ENCODE measurements at places on chromosomes 6 and 20.

GRCh38 chr6:149153693-149154092 is 163.8 kb upstream of the TAB2 start:
- DNase-seq, result peak; percentile 6

DNA sequence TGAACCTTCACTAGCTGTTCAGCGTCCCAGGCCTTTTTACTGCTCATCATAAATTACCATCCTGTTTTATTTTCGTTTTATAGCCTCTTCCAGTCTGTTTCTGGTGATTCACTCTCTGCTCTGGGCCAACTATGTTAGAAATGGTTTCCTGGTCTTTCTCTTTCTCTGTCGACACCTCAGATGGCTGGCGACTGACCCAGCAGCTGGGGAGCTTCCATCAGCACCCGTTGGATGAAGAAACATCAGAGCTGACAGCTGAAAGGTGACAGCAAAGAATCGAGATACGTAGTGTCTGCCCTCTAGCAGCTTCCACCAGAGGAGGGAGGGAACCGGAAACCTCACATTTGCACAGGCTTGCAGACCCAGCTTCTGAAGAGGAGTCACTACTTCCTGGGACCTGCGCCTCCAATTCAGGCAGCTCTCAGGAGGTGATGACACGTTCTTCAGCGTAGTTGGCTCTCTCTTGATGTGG is 82.9 kb upstream of the MLN start:
- peak; percentile 78 for DNase-seq

DNA sequence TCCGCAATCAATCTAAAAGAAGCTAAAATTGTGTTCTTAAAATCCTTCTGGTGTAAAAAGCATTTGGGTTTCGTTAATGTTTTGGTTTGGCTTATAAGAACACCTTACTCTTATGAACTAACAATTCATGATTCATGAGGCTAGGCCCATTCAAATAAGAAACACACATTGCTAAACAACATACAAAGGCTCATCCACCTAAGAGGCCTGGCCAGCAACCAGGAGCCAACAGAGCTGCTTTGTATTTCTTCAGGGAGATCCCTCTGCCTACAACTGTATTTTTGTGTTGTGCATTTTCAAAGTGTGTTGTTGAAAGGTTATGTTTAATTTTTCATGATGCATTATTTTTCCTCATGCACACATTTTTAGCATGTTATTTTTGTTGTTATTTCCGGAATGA is 98.6 kb downstream of the PTPRK start:
- DNase-seq, result no peak

- DNase-seq, result no peak
Measured at GRCh38 chr20:4412216-4412615, 309.5 kb upstream of the PRND start.

DNA sequence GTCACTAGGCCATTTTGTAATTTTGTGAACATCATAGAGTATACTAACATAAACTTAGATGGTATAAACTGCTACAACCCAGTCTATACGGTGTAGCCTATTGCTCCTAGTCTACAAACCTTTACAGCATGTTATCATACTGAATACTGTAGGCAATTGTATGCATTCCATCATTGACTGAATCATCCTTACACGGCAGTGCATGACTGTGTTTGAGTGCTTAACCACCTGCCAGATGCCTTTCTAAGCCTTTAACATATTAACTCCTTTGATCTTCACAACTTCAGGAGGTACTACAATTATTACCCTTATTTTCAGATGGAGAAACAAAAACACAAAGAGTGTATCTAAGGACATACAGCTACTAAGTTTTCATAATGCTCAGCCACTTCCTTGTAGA is 14.0 kb downstream of the DPPA5 start:
- no peak for DNase-seq

- no peak for DNase-seq
Measured at GRCh38 chr20:52484438-52484837, 292.9 kb upstream of the ZFP64 start.

GRCh38 chr20:48632017-48632824 is 195.6 kb downstream of the PREX1 start:
- no peak for DNase-seq

- DNase-seq, result no peak
Measured at GRCh38 chr20:3550837-3551236, 80.0 kb downstream of the ATRN start.

DNA sequence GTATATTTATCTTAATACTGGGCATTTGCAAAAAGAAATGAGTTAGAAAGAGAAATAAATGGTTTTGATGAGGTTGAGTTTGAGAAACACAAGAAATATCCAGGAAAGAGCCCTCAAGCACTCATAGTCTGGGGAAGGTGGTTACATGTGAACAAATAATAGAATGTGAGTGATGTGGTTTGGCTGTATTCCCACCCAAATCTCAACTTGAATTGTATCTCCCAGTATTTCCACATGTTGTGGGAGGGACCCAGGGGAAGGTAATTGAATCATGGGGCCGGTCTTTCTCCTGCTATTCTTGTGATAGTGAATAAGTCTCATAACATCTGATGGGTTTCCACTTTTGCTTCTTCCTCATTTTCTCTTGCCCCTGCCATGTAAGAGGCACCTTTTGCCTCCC is 334.1 kb downstream of the COL12A1 start:
- no peak for DNase-seq

- DNase-seq, result peak; percentile 9
Measured at GRCh38 chr6:105651969-105652368, 249.1 kb upstream of the PREP start.

DNA sequence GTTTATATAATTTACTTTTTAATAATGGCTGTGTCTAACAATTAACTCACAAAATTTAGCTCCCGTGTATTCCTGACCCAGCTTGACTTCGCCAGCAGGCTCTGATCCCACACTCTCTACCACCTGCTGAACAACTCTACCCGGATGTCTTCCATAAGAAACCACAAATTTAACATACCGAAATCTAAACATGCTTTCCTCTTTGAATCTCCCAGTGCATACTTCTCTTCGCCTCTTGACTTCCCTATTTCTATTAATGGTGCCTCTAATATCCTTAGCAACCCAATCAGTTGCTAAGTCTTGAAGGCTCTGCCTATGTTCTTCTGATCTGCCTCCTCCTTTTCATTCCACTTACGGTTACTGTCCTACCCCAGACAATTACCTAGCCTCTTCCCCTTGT is 4.6 kb upstream of the MYB start:
- DNase-seq, result peak; percentile 91

DNA sequence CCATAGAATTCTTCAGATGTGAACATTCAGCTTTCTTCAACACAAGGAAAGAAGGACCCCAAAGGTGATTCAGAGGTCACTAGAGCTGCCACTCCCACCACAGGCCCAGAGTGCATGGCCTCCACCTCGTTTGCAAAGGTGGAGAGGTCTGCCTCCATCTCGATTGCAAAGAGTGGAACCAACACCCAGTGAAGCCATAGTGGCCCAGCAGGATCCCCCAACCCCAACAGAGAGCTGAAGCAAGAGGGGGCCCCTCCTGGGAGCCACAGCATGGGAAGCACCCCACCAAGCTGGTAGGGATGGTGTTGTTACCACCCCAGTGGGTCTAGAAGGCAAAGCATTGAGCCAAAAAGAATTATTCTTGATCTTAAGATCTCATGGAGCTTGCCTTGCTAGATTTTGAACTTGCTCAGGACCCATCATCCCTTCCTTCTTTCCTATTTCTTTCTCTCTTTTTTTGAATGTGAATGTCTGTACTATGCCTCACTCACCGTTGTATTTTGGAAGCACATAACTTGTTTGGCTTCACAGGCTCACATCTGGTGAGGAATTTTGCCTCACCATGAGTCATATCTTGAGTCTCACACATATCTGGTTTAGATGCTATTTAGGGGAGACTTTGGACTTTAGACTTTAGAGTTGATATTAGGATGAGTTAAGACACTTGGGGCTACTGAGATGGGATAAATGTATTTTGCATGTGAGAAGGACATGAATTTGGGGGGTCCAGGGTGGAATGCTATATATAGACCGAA is 119.2 kb downstream of the ANKRD60 start:
- DNase-seq, result no peak

DNA sequence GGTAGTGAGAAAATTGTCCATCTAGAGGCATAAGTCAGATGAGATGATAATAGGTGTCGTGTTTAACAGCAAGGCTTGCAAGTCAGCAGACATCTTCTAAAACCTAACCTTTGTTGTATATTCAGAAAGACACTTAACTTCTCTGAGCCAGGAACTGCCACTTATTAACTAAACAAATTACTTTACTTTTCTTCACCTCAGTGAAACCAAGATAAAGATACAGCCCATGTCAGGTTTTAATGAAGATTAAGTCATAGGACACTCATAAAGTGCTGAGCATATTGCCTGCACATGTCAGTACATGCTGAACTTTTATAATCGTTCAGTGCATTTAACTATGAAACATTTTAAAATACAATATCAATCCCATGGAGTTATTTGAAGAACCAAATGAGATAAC is 286.8 kb downstream of the NKAIN2 start:
- no peak for DNase-seq

DNA sequence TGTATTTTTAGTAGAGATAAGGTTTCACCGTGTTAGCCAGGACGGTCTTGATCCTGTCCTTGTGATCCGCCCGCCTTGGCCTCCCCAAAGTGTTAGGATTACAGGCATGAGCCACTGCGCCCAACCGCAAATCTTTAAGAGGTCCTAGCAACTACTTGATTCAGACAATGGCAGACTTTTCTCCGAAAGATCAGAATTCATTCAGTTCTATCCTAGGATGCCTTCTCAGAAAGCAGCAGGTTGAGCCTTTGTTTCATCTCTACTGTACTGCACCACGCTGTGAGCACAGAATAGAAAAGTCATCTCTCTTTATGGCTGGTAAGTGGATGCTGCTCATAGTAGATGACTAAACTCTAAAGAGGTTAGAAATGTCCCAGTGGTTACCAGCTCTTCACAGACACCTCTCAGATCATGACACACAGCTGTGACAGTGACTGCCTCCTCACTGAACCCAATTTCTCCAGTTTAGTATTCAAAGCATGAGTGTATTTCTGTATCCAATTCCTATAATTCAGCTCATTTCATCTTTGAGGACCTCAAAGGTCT is 6.0 kb upstream of the HSF2 start:
- no peak for DNase-seq

DNA sequence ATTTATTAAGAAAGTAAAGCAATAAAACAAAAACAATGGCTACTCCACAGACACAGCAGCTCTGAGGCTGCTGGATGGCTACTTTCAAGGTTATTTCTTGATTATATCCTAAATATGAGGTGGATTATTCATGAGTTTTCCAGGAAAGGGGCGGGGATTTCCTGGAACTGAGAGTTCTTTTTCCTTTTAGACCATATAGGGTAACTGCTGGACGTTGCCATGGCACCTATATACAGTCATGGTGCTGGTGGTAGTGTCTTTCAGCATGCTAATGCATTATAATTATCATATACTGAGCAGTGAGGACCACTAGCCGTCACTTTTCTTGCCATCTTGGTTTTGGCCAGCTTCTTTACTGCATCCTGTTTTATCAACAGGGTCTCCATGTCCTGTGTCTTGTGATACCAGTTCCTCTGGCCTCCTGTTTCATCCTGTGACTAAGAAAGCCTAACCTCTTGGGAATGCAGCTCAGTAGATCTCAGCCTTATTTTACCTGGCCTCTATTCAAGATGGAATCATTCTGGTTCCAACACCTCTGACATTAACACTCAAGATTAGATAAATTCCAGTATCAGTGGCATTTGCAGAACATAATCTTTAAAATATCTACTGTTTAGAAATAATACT is 32.3 kb upstream of the TRDN start:
- no peak for DNase-seq

DNA sequence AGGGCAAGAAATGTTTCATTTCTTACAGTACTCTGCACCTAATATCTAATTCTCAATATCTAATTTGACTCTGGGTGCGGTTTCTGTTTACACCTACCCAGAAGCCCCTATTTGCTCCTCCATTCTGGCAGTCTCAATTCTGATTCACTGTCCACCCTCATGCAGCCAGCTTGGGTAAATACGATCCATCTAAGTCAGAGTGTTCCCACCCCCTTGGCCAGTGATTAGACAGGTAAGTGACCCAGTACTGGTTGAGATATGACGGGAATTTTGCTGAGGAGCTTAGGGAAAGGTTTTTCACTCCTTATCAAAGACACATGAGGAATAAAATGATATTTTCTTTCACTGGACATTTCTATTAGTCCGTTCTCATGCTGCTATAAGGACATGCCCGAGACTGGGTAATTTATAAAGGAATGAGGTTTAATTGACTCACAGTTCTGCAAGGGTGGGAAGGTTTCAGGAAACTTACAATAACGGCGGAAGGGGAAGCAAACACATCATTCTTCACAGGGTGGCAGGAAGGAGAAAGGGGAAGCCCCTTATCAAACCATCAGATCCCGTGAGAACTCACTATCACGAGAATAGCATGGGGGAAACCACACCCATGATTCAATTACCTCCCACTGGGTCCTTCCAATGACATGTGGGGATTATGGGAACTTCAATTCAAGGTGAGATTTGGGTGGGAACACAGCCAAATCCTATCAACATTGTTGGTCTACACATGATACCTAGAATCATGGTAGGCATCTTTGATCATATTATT is 29.4 kb downstream of the GLO1 start:
- DNase-seq, result peak; percentile 5

- peak; percentile 78 for DNase-seq
Measured at GRCh38 chr20:19017104-19017690, 195.2 kb upstream of the SLC24A3 start.

DNA sequence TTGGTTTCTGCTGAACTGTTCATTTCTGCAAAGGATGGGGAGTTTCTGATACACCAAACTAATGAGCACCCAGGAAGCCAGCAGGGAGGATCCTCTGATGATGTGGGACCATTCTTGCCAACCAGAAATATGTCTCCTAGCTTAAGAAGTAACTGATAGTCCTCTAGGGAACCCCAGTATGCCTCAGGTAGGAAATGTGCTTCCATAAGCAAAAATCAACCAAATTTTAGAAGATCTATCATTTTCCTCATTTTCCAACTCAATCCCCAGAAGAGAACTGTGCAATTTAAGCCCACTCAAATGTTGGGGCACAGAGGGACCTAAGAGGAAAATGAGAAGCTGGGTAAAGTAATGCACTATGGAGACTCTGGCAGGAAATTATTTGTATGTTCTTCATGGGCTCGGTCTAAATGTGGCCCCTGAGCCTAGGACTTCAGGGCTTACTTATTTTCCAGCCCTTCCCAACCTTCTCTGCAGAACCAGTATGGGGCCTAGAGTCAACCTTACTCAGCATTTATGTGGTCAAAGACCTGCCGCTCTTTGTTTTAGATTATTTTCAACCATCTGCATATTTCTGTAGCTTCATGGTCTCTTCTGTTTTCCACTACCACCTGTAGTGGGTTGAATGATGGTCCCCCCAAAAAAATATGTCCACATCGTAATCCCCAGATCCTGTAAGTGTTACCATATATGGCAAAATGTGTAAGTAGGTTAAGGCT is 359.8 kb upstream of the CDH4 start:
- no peak for DNase-seq

- no peak for DNase-seq
Measured at GRCh38 chr6:167564416-167565250, 239.7 kb downstream of the TTLL2 start.

- no peak for DNase-seq
Measured at GRCh38 chr6:13832778-13833177, 18.4 kb upstream of the MCUR1 start.

DNA sequence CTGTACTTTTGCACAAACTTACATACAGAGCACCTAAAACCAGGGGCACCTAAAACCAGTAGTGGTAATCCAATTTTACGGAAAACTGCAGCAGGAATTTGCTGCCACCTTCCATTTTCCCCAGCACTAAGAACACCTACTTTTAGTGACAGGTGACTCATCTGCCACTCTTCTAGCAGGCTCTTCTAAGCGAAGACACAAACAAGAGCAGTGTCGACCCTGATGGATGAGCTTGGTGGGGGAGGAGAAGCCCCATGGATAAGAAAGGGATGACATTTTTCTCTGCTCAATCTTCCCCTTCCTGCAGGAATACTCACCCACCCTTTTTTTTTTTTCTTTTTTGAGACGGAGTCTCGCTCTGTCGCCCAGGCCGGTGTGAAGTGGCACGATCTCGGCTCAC is 116.9 kb downstream of the GMPR start:
- no peak for DNase-seq
